ENCODE measurements at places on chromosomes 13 and 19. TPM values are rescaled to one million over a fixed set of nuclear protein-coding genes. Genes with fewer than 3 reads are reported as not detected.

Gene KEAP1
- 114 TPM for total RNA-seq

Gene CLDN10
- total RNA-seq = not detected

Gene ZNF225
- total RNA-seq = 0.44 TPM

Gene EFNA2
- 43.6 TPM for total RNA-seq

Gene TMEM221
- not detected for total RNA-seq

Gene OR7C1
- not detected for total RNA-seq

Gene FUT1
- 6.3 TPM for total RNA-seq

Gene FBL
- 717 TPM for total RNA-seq

Gene PPP1R15A
- total RNA-seq = 152 TPM
